ENCODE measurements at places on chromosomes 12 and 14.

- no peak for DNase-seq
These were observed 148.7 kb upstream of the KRR1 start for GRCh38 chr12:75660107-75660530.

DNA sequence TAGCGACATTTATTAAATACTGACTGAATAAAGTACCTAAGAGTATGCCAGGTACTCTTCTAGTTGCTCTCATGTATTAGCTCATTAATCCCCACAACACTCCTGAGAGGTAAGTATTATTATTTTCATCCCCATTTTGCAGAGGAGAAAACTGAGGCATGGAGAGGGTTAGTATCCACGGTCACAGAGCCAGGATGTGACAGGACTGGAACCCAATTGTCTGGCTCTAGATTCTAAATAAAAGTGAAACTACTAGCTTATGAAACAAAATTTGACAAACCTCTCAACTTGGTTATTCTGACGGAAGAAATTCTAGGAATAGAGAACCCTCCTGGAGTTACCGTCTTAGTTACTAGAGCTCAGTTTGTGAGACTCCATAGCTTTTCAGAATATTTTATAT, 112.2 kb downstream of the CHST11 start:
- DNase-seq: no peak

DNA sequence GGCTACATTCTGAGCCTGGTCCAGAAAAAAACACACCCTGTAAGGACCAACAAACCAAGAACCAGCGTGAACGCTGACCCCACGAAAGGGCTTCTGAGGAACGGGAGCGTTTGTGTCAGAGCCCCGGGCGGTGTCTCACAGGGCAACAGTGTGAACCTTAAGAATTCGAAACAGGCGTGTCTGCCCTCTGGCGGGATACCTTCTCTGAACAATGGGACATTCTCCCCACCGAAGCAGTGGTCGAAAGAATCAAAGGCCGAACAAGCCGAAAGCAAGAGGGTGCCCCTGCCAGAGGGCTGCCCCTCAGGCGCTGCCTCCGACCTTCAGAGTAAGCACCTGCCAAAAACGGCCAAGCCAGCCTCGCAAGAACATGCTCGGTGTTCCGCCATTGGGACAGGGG, 7.9 kb downstream of the DACT1 start:
- no peak for DNase-seq

DNA sequence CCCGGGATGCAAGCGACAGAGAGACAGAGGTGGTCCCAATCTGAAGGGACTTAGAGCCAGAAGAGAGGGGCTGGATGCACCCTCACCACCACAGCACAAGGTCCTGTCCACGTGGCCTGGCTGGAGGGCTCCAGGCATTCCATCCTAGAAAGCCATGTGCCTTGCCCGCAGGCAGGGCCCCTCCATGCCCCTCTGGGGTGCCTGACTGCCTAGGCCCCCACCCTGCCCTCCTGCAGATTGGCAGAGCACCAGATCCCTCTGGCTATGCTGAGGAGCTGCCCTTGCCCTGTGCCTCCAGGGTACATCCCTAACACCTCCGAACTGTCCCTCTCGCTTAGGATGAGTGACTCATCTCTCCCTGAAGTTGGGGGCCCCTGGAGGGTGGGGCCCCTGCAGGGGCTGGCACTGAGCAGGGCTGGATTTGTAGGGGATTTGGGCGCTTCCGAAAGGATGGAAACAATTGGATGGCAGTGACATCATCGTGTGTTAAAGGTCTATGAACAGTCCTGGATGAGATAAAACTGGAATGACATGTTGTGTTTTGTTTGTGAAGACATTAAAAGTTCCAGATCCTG, 50.9 kb downstream of the CHGA start:
- DNase-seq: no peak

DNA sequence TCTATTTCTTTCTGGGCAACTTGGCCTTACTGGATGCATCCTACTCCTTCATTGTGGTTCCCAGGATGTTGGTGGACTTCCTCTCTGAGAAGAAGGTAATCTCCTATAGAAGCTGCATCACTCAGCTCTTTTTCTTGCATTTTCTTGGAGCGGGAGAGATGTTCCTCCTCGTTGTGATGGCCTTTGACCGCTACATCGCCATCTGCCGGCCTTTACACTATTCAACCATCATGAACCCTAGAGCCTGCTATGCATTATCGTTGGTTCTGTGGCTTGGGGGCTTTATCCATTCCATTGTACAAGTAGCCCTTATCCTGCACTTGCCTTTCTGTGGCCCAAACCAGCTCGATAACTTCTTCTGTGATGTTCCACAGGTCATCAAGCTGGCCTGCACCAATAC, 5.3 kb downstream of the OR4N5 start:
- DNase-seq: no peak

- DNase-seq: no peak
These were observed 290.8 kb downstream of the EMP1 start for GRCh38 chr12:13487326-13487725.

- DNase-seq: no peak
These were observed 97.6 kb upstream of the SLC38A2 start for GRCh38 chr12:46470036-46470627.

GRCh38 chr12:49730568-49731101, 10.7 kb upstream of the TMBIM6 start:
- DNase-seq: no peak

DNA sequence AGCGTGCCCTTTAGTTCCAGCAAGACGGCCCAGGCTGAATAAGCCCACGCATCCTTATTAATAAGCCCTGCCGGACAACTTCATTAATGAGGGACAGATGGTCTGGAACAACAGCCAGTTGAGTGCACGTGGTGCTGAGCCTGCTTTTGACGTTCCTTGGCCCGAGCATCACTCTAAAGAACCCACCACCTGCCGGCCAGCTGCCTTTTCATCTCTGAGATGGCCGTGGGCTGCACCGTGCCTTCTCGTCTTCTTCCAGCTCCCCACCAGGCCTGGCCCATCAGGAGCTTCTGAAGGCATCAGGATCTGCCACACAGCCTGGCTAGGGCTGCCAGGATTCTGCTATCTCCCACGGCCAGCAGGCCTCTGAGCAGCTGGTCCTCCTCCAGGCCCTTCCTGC, 80.0 kb downstream of the AACS start:
- no peak for DNase-seq

- DNase-seq: no peak
These were observed 68.8 kb downstream of the DRAM1 start for GRCh38 chr12:101946233-101946611.

GRCh38 chr12:89238593-89238992, 113.7 kb downstream of the DUSP6 start:
- DNase-seq: no peak

GRCh38 chr12:92943482-92944250, 14.6 kb upstream of the EEA1 start:
- no peak for DNase-seq

- DNase-seq: no peak
These were observed 16.3 kb upstream of the SLCO1A2 start for GRCh38 chr12:21350975-21351374.

DNA sequence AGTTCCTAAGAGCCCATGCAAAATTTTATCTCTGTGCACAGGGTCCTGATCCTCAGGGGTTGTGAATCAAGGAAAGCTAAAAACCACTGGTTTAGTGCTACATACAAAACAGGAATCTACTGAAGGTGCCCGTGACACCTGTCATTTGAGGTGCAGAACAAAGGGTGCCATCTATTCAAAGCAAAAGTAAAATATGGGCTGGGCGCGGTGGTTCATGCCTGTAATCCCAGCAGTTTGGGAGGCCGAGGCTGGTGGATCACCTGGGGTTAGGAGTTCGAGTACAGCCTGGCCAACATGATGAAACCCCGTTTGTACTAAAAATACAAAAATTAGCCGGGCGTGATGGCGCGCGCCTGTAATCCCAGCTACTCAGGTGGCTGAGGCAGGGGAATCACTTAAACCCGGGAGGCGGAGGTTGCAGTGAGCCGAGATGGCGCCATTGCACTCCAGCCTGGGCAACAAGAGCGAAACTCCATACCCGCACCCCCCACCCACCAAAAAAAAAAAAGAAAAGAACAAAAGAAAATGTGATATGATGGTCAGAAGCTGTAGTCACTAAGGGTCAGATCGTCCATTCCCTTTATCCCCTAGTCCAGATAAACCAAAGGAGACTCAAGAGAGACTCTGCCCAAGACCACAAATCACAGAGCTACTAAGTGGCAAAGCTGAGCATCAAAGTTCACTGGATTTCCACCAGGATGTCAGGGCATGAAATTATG, 3.4 kb downstream of the PPTC7 start:
- DNase-seq: no peak

- DNase-seq: no peak
These were observed 8.9 kb downstream of the CORO1C start for GRCh38 chr12:108722463-108722862.

GRCh38 chr12:22919883-22920282, 294.9 kb downstream of the ETNK1 start:
- no peak for DNase-seq

DNA sequence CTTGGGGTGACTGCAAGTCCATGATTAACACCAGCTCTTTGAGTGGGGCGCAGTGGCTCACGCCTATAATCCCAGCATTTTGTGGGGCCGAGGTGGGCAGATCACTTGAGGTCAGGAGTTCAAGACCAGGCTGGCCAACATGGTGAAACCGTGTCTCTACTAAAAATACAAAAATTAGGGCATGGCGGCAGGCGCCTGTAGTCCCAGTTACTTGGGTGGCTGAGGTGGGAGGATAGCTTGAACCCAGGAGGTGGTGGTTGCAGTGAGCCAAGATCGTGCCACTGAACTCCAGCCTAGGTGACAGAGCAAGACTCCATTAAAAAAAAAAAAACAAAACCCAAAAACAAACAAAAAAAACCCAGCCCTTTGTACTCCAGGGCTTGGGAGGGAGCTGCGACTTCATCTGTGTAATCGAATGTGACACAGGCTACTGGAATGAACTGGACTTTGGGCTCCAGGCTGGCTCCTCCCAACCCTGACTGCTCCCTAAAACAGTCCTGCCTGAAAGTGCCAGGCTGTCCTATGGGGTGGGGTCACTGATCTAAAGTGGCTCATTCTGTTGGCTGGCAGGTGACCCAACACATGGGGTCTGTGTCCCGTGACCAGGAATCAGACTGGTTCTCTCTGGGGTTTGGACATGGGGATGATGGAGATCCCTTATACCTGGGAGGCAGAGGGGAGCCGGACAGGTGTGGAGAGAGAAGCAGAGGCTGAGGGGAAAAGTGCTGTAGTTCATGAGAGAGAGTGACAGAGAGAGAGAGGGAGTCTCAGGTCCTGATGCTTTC, 9.3 kb upstream of the C12orf43 start:
- no peak for DNase-seq

- no peak for DNase-seq
These were observed 49.3 kb downstream of the DLK1 start for GRCh38 chr14:100775831-100776591.

Measured in NCI-H1092 (cell line).